ENCODE measurements at places on chromosomes 7 and 10.
A peak's percentile ranks its signal among the peaks of the same experiment; 100 is the strongest.

GRCh38 chr7:19079066-19079465 lies 38.4 kb downstream of the TWIST1 start:
- DNase-seq: no peak

- DNase-seq: no peak
These were observed 22.6 kb upstream of the SIRT1 start for GRCh38 chr10:67861750-67862432.

- DNase-seq: peak; percentile 91
These were observed 56.4 kb upstream of the ECHDC3 start for GRCh38 chr10:11685787-11686218.

DNA sequence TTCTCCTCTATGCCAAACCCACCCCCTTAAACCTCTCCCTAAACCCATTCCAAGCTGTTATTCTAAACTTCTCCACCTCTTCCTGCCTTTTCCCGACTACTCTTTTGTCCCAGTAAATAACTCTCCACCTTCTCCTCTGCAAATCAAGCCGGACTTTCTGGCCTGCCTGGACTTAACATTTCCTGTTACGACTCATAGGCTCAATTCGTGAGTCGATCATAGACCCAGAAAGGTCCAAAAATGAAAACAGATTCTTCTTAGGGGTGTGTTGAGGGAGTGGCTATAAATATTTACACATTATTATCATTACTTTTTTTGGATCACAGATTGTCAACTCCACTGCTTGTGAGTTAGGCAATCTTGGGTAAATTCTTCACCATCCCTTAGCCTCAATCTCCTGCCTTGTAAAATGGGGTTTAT lies 59.0 kb upstream of the HABP2 start:
- no peak for DNase-seq

- no peak for DNase-seq
These were observed 17.8 kb upstream of the CLDN4 start for GRCh38 chr7:73812996-73813395.

GRCh38 chr7:29414216-29414615 lies 149.4 kb upstream of the PRR15 start:
- DNase-seq: no peak

DNA sequence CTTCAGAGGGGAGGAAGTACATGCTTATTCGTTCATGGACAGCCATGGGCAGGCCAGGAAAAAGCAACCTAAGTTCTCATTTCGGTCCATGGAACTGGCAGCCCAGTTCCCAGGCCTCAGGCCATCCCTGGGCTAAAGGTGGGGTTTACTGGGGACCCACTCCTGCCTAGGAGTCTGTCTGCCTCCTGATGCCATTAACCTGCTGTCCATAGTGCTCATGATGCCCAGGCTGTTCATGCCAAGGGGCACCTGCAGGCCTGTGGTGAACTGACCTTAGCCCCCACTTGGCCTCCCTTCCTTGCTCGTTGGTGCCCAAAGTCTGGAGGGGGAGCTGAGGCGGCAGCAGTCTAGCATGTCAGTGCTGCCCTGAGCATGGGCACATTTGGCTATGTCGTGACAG lies 450.2 kb upstream of the MBL2 start:
- DNase-seq: no peak

DNA sequence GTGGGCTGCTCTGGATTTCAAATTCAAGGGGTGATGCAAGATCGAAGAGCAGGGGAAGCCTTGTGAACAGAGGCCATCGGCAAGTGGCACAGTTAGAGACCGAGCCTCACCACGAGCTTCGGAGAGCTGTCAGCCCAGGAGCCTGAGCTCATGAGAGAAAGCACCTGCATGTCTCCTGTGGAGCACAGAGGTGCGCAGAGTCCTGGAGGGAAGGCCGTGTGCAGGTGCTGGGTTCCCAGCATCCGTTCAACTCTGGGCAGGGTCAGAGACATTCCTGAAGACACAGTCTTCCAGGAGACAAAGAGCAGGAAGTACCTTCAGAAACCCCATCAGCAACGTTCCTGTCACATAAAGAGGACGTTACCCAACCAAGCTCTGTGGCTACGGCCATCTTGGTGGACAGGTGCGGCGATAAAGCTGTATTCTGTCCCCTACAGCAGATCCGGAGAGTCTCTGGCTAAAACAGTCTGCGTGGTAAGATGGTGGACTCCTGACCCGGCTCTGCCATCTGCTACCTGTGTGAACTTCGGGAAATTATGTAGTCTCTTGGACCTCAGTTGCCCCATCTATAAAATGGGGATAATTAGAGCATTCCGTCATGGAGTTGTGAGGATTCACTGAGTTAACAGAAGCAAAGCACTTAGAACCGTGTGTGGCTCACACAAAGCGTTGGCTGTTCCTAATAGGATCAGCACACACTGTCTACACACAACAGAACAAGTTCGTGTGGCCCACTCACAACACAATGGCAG lies 40.6 kb downstream of the NOD1 start:
- peak; percentile 46 for DNase-seq

DNA sequence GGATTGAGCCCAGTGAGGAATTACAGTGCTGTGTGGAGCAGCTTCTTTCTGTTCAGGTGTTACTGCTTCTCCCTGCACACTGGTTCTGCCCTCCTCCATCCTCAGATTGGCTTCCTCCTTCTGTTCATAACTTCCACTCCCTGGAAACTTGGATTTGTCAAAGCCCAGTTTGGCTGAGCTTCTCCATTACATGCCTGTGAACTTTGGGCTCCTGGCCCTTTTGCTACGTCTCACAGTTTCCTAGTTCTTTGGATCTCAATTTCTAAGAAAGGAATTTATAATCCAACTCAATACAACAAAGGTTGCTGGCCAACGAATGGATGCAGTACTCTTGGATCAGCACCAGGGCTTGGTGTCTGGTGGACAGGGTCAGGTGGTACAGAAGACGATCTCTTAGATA lies 318.1 kb downstream of the RPS24 start:
- DNase-seq: no peak

DNA sequence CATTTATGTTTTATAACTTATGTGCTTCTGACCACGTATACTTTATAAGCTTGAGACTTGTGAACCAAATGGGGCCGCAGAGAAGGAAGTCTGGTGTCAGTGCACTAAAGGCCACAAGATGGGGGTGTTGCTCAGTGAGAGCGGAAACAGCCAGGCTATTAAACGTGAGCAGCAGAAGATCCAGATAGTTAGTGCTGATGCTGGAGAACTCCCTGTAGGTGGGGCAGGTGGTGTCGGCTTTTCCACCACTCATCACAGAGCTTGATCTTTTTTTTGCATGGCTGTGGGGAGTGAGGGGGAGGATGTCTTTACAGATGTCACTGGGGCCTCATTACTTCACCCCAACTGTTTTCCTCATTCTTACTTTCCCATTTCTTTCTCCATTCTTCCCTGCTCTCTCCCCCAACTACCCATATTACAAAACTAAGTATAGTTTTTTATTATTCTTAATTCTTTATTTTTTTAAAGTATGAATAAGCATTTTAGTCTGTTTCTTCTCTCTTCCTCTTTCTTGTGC lies 34.7 kb downstream of the ACADSB start:
- peak; percentile 63 for DNase-seq

- no peak for DNase-seq
These were observed 200.1 kb upstream of the CELF2 start for GRCh38 chr10:10817609-10818008.

DNA sequence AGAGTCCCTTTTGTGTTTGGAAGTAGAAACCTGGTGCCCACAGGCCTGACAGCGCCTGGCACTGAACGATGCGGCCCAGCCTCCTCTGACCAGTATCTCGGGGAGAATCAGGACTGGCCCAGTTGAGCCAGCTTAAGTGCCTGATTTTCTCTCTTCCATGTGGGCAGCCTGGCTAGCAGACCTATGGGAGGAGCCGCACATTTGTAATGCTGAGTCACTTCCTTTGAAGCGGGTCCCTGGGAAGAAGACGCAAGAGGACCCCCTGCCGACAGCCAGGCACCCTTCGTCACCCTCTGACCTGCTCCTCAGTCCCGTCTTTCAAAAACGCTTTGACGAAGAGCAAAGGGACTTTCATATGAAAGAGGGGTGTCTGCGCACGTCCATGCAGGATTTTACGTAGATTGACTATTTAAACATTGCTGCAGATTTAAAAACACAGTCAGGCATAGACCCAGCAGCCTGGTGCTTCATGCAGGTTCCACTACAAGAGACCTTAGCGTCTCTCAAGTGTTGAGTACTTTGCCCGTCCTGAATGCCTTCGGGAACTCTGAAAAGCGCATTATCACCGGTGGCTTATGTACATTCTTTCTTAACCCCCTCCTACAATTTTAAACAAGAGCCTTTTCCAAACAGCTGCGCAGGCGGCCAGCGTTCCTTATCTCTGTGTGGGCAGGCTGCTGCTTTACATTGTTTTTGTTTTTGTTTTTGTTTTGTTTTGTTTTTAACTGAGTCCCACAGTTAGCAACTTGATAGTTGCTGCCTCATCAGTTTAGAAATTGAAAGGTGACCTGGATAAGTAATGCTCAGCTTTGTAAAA lies 36.5 kb upstream of the AP5Z1 start:
- DNase-seq: peak; percentile 78

DNA sequence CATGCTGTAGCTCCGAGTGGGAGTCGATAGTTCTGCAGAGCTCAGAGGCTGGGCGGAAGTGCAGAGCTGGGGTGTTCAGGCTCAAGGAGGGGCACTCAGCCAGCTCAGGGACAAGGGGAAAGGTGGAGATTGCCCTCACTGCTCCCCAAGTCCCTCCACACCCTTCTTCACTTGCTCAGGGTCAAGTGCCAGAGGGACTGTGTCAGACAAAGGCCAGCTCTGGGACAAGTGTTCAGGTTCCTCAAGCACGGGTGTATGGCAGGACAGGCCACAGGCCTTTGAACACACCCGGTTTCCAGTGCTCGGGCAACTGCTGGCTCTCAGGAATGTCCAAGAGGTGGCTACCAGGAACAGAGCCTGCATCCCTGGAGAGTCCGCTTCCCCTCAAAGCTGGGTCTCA lies 293.0 kb upstream of the PODXL start:
- no peak for DNase-seq

- DNase-seq: no peak
These were observed 79.5 kb downstream of the ITIH5 start for GRCh38 chr10:7587168-7587864.

DNA sequence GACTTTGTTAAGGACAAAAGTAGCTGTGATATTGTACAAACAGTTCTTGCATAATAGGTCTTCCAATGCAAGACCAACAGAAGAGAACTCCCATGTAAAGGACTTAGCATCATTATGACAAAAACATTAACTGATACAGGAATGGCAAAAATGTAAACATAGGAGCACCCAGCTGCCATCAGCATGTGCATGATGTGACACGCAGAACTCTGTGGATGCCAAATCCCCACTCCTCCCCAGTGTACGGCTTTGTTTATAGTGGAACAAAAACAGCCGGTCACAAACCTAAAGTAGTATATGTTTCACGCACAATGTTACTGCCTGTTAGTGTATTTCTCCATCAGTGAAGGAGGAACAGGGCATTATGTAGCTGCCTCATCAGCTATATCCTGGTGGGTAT lies 316.0 kb upstream of the AOAH start:
- DNase-seq: no peak

DNA sequence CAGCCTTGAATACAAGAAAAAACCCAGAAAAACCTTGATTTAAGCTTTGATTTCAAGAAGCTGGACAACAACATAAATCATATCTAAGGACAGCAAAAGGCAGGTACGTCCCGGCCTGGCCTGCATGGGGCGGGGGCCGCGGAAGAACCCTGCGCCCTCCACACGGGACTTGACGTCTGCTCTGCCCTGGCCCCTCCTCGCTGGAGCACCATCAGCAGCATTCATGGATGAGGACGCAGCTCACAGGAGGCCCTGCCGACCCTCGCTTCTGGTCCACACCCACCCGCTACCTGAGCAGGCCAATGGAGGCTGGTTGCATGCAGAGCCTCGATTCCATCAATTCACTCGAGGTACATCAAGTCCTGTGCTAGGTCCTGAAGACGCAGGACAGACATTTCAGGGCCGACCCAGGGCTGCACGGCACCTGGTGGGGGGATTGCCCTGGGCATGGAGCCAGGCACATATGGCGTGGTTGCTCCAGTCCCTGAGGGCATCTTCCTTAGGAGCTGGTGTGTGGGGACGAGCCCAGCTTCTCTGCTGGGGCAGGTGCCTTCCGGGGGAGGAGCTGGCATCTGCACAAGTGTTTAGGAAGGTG lies 63.1 kb upstream of the NKX6-2 start:
- DNase-seq: no peak

- DNase-seq: no peak
These were observed at the start of gene ACSL5 for GRCh38 chr10:112373912-112374338. TSS of gene ACSL5 (plus strand) at chr10:112374116. CDS start at chr10:112394947, 20,831 bp downstream.

- no peak for DNase-seq
These were observed 175.3 kb downstream of the RAPGEF5 start for GRCh38 chr7:22181663-22182062.

DNA sequence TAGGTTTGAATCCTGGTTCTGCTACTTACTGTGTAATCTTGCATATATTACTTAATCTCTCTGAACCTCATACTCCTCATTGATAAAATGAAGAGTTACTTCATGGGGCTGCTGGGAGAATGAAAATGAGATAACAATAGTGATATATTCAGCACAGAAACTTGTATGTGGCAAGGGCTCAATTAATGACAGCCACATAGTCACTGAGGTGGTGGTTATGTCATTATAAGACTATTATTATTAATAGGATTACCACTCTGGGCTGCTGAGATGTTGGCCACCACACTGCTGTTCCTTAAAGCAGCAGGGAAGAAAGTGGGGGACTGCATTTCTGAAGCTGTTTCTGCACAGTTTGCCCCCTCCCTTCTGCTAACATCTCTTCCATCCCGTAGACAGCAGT lies 100.4 kb upstream of the PDLIM1 start:
- DNase-seq: no peak

GRCh38 chr10:14409856-14410458 lies 79.2 kb upstream of the FRMD4A start:
- DNase-seq: no peak

DNA sequence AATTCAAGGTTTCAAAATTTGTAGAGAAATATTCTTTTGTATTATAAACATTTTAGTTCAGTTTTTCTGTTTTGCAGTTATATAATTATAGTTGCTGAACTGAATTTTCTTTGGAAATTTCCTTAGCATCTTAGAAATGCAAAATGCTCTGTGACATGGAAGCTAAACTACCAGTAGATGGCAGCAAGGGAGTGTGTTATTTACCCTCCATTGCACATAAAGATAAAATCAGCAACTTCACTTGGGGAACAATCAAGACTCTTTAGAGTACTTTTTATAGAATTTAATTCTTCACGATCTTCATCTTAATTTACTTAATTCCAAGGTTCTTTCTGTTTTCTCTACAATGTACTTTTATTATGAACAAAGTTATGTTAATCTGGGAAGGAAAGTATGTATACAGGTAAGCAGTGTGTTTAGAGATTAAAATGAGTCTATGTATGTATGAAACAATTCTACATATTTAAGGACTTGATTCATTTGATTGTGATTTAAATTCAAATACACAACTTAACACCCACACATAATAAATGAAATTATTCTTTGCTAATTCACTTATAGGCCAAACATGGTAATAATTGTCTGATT lies 404.2 kb downstream of the THSD7A start:
- peak; percentile 87 for DNase-seq

GRCh38 chr10:16949816-16950215 lies 132.6 kb upstream of the RSU1 start:
- DNase-seq: no peak

DNA sequence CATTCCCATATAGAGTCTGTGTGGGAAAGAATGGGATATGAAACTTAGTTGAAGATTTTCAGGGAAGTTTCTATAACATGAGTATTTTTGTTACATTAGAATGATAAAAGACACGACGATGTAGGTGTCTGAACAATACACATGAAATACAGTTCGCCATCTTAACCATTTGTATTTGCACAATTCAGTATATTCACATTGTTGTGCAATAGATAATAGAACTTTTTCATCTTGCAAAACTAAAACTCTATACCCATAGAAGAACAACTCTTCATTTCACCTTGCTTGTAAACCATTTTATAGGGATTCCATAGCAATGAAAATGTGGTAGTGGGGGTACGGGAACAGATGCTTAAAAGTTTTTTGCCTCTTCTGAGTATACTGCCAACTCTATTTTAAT lies 32.8 kb downstream of the SLC39A12 start:
- no peak for DNase-seq
